Amniotic epithelial cell (primary cell): ENCODE measurements at places on chromosomes 6 and 20.
A peak's percentile ranks its signal among the peaks of the same experiment; 100 is the strongest.

GRCh38 chr6:31888276-31889258 is 8.9 kb downstream of the EHMT2 start:
- no peak for DNase-seq

GRCh38 chr6:29516108-29516507 is 28.4 kb upstream of the MAS1L start:
- peak; percentile 5 for DNase-seq

GRCh38 chr6:167573461-167574215 is 248.8 kb downstream of the TTLL2 start:
- DNase-seq = no peak

DNA sequence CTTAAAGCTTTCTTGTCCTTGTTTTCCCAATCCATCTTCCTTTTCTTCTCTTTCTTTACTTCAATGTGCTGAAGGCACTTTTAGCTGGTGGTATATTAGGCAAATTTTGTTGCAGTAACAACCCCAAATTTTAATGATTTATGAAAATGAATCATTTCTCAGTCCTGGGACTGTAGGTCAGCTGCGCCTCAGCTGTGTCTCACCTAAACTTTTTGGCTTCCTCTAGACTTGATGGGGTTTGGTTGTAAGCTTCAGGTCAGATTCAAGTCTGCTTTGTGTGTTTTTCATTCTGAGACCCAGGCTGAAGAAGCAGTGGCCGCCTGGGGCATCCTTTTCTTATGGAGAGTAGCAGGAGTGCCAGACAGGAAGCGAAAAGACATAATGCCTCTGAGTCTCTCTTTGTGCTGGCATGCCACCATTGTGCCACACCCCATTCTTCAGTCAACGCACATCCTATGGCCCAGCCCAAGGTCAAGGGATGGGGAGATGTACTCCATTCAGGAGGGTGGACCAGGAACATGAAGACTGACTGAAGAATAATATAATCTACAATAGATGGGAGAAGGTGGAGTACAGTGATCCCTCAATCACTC is 28.9 kb upstream of the CD83 start:
- no peak for DNase-seq

- no peak for DNase-seq
Measured at GRCh38 chr20:58056021-58056591, 172.3 kb downstream of the ANKRD60 start.

DNA sequence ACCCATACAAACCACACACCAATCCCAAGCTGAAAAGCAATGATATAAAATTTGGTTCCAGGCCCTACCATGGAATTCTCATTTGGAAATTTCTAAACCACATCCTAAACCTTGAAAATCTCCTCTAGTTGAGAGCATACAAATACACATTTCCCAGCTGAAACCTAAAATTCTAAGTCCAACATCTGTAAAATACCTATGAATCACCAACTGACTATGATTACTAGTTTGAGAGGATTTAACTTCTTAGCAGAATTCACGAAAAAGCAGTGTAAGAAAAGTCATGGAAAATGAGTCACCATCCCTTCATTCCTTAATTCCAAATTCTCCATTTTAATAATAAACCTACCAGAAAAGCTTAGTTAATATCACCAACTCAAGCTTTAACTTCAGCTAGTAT is 15.4 kb downstream of the RANBP9 start:
- peak; percentile 65 for DNase-seq

DNA sequence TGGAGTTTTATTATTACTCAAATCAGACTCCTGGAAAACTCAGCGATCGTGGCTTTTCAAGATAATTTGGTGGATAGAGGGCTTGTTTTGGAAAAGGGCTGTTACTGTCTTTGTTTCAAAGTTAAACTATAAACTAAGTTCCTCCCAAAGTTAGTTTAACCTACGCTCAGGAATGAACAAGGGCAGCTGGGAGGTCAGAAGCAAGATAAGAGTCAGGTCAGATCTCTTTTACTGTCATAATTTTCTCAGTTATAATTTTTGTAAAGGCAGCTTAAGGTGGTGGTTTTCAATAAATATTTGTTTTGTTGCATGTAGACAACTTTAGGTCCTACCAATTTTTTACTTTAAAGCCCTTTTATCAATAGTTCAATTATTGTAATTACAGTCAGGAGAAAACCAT is 9.2 kb upstream of the GABRR2 start:
- no peak for DNase-seq

DNA sequence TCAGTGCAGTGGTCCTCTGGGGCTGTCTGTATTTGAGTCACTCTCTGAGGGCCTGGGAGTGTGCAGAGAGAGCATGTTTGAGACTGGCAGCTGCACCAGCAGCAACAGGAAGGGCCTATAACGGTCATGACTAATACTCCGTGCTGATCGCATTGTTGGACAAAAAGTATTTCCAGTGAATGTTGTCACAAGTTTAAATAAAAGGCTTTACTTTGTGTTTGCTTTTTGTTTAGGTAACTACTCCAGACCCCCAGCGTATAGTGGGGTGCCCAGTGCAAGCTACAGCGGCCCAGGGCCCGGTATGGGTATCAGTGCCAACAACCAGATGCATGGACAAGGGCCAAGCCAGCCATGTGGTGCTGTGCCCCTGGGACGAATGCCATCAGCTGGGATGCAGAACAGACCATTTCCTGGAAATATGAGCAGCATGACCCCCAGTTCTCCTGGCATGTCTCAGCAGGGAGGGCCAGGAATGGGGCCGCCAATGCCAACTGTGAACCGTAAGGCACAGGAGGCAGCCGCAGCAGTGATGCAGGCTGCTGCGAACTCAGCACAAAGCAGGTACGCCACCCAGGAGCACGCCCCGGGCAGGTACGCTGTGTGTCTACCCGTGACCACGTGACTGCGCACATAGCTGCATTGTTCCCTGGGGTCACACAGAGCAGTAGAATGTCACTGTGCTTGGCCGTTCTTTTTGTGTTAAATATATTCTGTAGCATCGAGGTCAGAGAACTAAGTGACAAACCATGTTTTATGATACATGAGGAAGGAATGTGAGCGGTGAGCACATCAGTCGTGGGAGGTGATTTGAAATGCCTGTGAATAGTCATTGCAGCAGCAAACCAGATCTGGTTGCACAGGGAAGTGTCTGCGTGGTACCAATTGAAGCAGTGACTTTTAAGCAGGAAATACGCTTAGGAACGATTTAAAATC is 174.7 kb downstream of the TMEM242 start:
- peak; percentile 95 for DNase-seq

- peak; percentile 8 for DNase-seq
Measured at GRCh38 chr6:12962529-12962928, 246.0 kb downstream of the PHACTR1 start.

GRCh38 chr6:129264480-129265045 is 381.6 kb downstream of the LAMA2 start:
- peak; percentile 23 for DNase-seq

GRCh38 chr20:57071283-57071731 is 195.1 kb downstream of the BMP7 start:
- no peak for DNase-seq

GRCh38 chr20:25623225-25623735 is 534 bp downstream of the NANP start:
- DNase-seq = peak; percentile 39

DNA sequence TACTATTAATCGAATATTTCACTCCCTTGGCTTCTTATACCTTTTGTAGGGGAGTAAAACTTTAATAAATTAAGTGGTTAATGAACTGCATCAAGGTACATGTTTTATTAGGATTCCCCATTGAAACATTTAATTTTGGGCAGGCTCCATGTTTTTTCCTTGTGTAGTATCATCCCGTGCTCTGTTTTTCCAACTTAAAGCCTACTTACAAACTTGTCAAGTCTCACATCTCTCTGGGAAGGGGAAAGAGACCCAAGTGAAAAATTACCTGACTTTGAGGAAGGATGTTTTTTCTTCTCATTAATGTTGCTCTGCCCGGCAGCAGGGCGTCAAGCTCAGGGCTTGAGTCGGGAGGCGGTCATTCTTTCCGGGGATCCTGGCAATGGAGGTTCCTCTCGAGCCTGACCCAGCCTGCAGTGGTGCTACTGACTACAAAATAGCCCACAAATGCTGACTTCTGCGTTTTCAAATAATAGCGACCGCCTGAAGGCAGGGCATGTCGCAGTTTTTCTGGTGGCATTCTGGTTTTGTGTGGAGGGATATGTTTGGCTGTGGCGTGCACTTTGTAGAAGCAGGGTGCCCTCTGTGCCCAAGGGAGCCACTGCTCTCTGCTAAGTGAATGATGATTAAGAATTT is 2.4 kb downstream of the DSP start:
- DNase-seq = peak; percentile 8

DNA sequence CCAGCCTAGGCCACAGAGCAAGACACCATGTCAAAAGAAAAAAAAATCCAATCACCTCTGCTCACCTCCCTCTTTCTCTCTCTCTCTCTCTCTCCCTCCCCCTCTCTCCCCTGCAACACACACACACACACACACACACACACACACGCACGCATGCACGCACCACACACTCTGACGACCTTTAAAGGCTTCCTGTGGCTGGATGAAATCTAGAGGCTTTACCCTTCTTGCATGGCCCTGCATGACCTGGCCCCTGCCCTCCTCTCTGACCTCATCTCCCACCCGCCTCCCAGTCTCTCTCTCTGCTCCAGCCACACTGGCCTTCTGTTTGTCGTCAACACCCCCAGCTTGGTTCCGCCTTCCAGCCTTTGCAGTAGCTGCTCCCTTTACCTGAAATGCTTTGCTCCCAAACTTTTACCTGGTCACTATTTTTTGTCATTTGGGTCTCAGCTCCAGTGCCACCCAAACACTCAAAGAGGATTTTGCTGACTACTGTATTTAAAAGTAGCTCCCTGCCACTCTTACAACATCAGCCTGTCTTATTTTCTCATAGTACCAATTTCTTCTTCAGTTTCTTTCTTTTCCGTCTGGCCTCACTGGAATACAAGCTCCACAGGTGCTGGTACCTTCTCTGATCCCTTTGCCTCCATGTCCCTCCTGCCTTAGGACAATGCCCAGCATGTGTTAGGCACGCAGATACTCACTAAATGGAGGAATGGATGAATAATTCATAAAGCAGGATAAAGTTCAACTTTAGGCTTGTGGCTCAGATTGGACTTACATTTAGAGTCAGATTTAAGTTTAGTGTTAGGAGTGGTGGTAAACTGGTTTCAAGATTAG is 4.3 kb upstream of the LTA start:
- DNase-seq = no peak

DNA sequence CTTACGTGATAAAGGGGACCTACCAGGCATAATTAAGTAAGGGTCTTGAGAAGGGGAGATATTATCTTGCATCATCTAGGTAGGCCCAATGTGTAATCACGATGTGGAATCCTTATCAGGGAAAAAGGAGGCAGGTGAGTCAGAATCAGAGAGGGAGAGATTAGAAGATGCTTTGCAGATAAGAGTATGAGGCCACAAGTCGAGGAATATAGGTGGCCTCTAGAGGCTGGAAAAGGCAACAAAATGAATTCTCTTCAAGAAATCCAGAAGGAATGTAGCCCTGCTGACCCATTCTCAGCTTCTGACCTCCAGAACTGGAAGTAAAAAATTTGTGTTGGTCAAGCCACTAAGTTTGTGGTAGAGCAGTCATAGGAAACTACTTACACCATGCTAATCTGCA is 11.0 kb upstream of the ENPP4 start:
- peak; percentile 10 for DNase-seq

DNA sequence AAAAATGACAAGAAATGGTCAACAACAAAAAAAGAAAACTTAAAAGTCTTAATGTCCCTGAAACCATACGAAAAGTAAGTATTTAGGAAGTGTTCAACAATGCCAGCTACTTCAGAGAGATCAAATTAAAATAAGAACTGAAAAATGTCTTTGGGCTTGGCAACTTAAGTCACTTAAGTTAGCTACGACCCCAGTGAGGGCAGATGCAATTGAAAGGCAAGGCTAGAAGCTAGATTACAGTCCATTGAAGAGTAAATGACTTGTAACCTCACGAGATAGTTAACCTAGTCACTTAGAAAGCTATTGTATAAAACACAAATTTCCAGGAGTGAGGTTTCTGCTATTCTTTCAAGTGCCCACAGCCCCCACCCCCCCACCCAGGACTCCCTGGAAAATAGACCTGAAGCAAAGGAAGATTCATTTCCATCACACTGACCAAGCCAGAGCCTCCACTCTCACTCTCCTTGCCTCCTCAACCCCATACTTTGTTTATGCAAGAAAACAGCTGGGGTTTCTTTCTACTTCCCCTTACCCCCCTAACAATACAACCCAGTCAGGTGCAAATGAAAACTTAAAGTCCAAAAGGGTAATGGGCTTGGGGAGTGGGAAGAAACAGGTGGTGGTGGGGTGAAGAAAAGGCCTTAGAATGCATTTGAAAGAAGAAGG is 14.6 kb downstream of the RTN4IP1 start:
- no peak for DNase-seq

- DNase-seq = peak; percentile 66
Measured at GRCh38 chr6:148144917-148145521, 197.6 kb upstream of the SASH1 start.

DNA sequence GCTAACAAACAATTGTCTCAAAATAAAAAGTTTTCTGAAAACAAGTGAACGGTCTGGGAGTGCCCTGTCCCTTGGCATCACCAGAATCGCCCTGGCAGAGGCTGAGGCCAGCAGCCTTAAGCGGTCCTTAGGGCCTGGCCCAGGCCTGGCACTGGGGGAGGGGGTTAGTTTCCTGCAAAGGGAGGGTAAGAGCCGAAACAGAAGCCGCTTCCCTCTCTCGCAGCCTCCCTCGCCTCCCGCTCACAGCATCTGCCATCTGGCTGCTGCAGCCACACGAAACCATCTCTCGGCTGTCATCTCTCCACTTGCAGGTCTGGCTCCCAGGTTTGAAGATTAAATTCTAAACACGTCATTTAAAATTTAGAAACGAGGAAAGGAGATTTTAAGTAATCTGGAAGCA is 31.5 kb downstream of the PMEPA1 start:
- DNase-seq = no peak

- DNase-seq = peak; percentile 3
Measured at GRCh38 chr6:163814494-163815364, 400.2 kb downstream of the QKI start.

GRCh38 chr6:144582939-144583613 is 297.9 kb downstream of the UTRN start:
- peak; percentile 29 for DNase-seq

DNA sequence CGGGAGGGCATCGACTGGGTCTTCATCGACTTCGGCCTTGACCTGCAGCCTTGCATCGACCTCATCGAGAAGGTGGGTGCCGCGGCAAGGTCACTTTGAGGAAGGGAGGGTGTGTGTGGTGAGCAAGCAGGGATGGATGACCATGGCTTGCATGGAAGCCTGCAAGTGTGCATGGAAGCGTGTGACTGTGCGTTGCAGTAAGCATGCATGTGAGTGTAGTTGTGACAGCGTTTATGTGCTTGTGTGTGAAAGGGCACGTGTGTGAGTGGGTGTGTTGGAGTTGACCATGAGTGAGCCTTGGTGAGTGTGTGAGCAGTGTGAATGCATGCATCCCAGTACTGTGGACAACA is 32.5 kb downstream of the MYH7B start:
- DNase-seq = peak; percentile 9

DNA sequence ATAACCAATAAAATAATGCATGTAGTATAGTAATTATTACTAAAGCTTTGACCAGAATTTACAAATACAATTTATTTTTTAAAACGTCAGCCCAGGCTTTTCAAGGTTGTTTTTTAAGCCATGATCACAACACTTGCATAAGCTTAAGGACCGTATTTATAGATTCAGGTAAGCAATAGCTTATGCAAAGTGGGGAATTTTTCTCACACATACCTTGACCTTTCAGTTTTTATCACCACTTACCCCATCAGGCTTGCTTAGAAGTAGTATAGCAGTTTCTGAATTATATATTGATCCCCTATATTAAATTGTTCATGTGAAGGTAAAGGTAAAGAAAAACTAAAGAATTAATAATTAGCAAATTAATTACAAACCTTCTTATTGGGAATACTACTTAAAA is 232.3 kb upstream of the FKBP1C start:
- no peak for DNase-seq
